ENCODE measurements at places on chromosomes 11 and 22.

GRCh38 chr11:107293677-107294344 is 163.8 kb downstream of the CWF19L2 start:
- H3K4me1 ChIP-seq, result no peaks in the 10 kb centered on the region
- H3K27me3 ChIP-seq, result no peaks in the 10 kb centered on the region
- H3K36me3 ChIP-seq, result peaks cover 7% of the 10 kb centered on the region
- no peak overlapping the region for H3K27ac ChIP-seq

GRCh38 chr11:26201411-26201810 is 130.5 kb upstream of the ANO3 start:
- no peaks in the 10 kb centered on the region for H3K4me1 ChIP-seq
- no peaks in the 10 kb centered on the region for H3K36me3 ChIP-seq
- H3K27me3 ChIP-seq, result no peaks in the 10 kb centered on the region
- H3K4me3 ChIP-seq, result no peak overlapping the region
- H3K27ac ChIP-seq, result no peak overlapping the region

DNA sequence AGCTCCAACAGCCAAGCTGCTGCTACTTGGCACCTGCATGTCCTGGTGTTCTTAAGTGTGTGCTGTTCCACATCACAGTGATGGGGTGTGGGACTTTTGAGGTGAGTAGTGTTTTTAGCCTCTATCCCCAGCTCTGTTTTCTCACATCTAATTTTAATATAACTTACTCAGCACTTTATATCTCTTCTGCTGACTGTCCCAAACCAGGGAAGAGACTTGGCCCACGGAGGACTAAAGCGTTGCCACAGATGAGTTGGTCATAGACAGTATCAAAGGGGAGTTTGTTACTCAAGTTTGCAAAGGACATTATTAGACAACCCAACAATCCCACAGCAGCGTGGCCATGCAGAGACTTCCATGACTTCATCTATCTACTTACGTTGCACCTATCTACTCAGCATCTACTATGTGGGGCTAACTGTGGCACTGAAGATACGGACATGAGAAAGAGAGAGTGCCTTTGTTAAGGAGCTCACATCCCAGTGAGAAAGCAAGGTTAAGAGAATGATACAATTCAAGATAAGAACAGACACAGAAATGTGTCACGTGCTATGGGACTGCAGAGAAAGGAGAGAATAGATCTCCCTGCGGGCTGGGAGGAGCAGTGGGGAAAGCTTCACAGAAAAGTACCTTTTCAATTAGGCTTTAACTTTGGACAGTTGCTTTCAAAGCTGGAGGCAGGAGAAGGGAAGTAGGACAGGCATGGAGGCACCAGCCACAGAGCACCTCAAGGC is 82.4 kb downstream of the ME3 start:
- H3K4me3 ChIP-seq, result no peak overlapping the region
- no peaks in the 10 kb centered on the region for H3K36me3 ChIP-seq
- no peaks in the 10 kb centered on the region for H3K27me3 ChIP-seq
- peaks cover 7% of the 10 kb centered on the region for H3K4me1 ChIP-seq
- H3K27ac ChIP-seq, result no peak overlapping the region
- no peak for DNase-seq

DNA sequence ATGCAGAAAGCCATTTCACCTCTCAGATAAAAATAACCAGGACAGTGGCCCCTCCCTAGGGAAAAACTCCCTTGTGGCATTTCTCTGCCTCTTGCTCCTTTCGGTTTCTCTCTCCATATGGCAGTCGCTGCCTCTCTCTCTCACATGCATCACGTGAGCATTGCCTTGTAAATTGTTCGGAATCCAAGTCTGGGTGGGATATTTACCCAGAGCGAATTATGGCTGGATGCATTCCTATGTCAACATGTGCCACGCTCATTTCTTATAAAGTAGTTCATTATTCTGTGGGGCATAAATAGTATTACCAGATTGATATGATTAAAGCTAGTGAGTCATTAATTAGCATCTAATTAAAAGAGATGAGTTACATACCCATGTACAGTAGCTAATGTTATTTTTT is 392.9 kb downstream of the INSC start:
- H3K27ac ChIP-seq, result no peak overlapping the region
- no peaks in the 10 kb centered on the region for H3K27me3 ChIP-seq
- no peaks in the 10 kb centered on the region for H3K36me3 ChIP-seq
- H3K4me1 ChIP-seq, result no peaks in the 10 kb centered on the region
- no peak overlapping the region for H3K4me3 ChIP-seq
- DNase-seq, result no peak
